ENCODE measurements at places on chromosomes 3 and 15.

DNA sequence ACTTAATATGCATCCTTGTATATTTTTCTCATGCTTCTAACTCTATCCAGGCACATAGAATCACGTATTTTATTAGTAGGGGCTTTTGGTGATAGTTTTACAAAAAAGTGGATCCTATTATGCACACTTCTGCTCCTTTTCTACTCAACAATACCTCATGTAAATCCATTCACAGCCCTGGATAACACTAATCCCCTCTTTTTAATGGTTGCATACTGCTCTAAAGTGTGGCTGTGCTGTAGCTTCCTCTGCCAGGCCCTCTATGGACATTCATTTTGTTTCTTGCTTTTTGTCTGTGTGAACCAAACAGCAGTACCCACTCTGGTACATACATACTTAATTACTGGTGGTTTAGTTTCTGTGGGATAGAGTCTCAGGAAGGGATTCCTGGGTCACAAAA, 51.3 kb upstream of the SCAANT1 start:
- no peak for DNase-seq

GRCh38 chr3:196976941-196977340, 8.3 kb upstream of the PIGZ start:
- no peak for DNase-seq

DNA sequence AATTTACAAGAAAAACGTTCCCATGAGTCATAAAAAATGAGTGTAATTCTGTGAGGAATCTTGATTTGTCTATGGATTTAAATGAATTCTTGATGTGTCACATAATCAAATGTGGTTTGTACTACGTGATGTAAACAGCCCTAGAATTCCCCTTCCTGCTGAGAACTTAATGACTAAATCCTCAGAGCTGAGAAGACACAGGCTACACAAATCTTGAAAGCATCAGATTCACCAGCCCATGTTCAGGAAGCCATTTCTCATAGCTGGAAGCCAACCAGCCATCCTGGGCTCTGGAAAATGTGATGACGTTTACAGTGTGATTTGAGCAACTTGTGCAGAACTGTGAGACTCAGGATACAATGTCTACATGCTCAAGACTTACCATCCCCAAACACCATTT, 193.7 kb upstream of the MME start:
- DNase-seq = peak; percentile 99

GRCh38 chr15:87477737-87478686, 778.5 kb downstream of the NTRK3 start:
- peak; percentile 84 for DNase-seq

- DNase-seq = no peak
These were observed 35.5 kb downstream of the CACNA2D3 start for GRCh38 chr3:54157860-54158259.

DNA sequence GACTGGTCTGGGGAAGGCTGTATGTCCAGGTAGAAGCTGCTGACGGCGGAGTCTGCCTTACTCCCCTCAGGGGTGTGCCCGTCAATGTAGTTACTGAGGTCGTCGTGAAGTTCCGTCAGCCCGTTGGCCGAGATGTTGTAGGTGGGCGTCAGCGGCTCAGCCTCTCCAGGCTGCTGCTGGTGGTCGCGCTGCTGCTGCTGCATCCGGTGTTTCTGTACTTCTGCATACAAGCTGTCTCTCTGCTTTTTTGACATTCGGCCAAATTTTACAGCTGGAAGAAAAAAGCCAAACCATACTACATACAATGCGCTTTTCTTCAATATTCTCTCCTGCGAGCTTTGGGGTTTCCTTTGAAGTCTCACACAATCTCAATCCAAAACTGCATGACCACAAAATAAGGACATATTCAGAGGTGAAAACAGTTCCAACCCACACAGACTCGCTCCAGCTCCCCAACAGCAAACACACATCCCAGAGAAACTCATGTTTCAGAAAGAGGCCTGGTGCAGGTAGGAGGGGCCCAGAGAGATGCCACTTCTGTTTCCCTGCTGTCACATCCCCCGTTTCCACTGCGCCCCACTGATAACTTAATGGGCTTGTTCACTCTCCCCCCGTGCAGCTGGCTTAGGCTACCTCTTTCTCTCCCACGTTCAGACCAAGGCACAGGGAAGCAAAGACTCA, 32.5 kb upstream of the ICE2 start:
- DNase-seq = no peak

- peak; percentile 14 for DNase-seq
These were observed 21.8 kb downstream of the PCOLCE2 start for GRCh38 chr3:142866841-142867631.

GRCh38 chr15:87573534-87573933, 683.0 kb downstream of the NTRK3 start:
- no peak for DNase-seq

DNA sequence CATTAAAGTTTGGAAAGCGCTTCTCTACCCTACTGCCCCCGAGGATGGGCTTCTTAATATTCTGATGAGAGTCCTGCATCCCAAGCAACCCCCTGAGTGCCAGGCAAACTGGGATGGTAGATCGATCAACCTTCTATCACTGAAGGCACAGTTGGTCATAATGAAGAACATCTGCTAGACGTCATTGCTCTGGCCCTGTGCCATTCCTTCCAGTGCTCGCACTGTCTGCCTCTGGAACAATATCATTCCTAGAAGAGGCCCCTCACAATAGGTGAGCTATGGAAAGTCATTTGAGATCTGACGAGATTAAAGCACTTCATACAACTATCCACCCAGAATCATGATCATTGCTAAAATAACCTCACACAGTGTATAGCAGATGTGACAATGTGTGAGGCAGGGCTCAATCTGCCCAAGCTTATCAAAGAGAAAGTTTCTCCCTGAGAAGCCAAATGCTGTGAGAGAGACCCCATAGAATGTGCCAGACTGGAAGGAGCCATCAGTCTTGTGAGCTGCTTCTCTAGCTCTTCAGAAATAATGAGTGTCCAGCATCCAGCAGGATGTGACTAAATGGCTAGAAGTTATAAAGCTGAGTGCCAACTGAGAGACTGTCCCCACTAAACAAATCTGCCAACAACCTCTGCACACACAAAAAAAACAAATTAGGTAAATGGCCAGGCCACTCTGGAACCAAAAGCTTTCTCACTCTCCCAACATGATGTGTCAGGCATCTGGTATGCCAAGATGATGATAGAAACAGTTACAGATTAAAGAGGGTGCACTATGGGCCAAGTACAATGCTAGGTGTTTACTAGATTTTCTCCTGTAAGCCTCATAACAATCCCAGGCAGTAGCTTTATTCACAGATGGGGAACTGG, 165.5 kb downstream of the NECTIN3 start:
- DNase-seq = peak; percentile 84

- no peak for DNase-seq
These were observed 649 bp upstream of the PIK3CB start for GRCh38 chr3:138835397-138835757.

- DNase-seq = no peak
These were observed 52.9 kb downstream of the WDR76 start for GRCh38 chr15:43879386-43880355.

GRCh38 chr3:134353831-134354611, 20.2 kb downstream of the AMOTL2 start:
- no peak for DNase-seq

- DNase-seq = no peak
These were observed 114.5 kb downstream of the RARB start for GRCh38 chr3:25542492-25543039.

- DNase-seq = no peak
These were observed 5.5 kb downstream of the KLF13 start for GRCh38 chr15:31332020-31332680.

DNA sequence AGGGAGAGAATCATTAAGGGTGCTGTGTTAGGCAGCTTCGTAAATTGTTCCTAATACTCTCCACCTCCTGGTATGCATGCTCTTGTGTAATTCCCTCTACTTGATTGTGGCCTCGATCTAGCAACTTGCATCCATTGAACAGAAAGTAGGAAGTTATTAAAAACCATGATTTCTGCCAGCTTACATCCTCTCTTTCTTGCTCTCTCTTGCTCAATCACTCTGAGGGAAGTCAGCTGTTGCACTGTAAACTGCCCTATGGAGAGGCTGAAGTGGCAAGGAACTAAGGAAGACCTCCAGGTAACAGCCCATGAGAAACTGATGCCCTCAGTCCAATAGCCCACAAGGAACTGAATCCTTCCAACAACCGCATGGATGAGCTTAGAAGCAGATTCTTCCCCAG, 92.6 kb downstream of the ERC2 start:
- DNase-seq = no peak

DNA sequence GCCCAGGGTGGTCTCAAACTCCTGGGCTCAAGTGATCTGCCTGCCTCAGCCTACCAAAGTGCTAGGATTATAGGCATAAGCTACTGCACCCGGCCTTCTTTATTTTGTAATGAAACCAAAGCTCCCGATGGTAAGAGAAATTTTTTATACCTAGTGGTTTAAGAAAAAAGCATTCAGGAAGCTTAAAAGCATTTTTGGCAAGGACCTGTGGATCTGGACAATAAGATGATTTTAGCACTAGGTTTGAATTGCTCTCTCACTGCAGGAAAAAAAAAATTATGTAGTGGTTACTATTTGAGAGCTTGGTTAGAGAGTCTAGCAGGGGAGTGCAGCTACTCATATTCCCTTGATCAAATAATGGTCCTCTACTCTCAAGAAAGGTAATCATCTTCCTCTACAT, 64.9 kb upstream of the PIK3R4 start:
- DNase-seq = no peak

DNA sequence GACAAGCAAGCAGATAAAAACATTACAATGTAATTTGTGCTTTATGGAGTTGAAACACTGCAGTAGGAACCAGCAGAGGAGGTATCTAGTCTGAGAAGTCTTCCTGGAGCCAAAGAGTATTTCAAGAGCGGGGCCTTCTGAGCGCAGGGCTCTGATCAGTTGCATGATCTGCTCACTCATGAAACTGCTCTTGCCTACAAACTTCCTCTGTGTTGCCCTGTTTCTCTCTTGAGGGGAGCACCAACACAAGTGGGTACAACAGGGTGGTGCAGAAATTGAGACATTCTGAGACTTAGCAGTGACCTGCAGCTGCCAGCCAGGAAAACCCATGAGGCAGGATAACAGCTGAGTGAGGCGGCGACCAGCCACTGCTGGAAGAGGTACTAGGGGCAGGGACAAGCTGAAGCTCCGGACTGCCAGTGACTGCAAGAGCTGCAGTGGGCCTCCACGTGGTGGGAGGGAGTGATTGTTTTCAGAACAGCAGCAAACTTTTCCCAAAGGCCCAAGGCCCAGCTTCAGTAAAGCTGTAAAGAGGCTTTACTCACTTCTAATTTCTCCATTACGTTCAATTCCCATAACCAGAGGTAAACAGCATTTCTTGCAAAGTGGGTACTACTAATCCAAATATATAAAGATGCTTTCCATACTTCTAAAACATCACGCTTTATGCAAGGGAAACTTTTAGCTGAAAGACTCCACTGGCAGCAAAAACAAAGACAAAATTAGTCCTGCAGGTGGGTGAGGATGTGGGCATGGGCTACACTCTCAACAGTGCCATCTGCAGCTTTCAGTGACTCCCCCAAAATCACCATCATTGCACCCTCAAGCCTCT, 69.0 kb upstream of the LPP start:
- no peak for DNase-seq

DNA sequence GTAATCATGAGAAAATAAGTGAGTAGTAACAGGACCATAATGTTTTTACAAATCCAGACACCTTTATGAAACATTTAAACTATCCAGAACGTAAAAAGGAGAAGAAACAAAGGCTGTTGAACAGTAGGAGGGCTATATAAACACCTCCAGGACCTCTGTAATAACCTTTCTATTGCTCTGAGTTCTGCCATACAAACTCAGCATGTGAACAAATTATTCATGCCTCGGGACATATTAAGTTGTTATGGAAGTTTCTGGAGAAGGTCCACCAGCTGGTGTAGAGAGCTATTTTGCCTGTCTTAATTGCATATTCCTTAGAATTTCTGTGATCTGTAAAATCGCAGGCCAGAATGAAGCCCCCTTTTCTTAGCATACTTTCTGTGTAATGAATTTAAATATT, 256.3 kb downstream of the UBE2E2 start:
- no peak for DNase-seq

- DNase-seq = peak; percentile 61
These were observed 51.6 kb downstream of the TP53BP1 start for GRCh38 chr15:43441316-43441715.

GRCh38 chr15:99762288-99762687, 29.1 kb upstream of the LYSMD4 start:
- DNase-seq = peak; percentile 14

- DNase-seq = peak; percentile 66
These were observed at the start of gene UBA7 for GRCh38 chr3:49813497-49814174. UBA7 (minus strand) TSS chr3:49813953; CDS start chr3:49813787, 166 bp downstream.

DNA sequence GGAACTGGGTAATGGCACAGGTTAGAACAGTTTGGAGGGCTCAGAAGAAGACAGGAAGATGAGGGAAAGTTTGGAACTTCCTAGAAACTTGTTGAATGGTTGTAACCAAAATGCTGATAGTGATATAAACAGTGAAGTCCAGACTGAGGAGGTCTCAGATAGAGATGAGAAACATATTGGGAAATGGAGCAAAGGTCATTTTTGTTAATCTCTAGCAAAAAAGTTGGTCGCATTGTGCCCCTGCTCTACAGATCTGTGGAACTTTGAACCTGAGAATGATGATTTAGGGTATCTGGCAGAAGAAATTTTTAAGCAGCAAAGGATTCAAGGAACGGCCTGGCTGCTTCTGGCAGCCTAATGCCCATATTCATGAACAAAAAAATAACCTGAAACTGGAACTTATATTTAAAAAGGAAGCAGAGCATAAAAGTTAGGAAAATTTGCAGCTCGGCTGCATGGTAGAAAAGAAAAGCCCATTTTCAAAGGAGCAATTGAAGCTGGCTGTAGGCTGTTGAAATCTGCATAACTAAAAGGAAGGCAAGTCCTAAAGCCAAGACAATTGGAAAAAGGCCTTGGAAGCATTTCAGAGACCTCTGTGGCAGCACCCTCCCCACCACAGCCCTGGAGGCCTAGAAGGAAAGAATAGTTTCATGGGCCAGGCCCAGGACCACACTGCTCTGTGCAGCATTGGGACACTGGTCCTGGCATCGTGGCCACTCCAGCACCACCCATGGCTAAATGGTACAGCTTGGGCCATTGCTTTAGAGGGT, 182.6 kb upstream of the CD96 start:
- no peak for DNase-seq

- no peak for DNase-seq
These were observed 13.1 kb downstream of the ANO10 start for GRCh38 chr3:43608751-43609150.

GRCh38 chr15:40234783-40235182, 4.1 kb upstream of the PAK6 start:
- no peak for DNase-seq

DNA sequence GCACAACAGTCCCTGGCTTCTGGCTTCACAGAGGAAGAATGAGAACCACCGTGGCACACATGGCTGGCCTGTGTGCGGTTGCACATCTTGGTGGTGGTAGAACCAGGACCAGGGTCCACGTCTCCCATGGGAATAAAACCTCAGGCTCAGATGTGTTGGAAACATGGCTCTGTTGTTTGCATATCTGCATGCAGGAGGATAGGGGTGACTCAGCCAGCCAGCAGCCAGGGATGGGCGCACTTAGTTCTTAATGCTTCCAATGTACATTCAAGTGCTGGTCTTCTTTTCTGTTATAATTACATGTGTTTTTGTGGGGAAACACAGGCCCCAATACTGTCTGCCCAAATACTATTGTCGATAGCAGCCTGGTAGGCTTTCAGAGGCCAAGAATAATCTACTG, 35.8 kb upstream of the BCL2L10 start:
- DNase-seq = peak; percentile 17

- DNase-seq = no peak
These were observed 35.6 kb upstream of the RAB11A start for GRCh38 chr15:65833501-65834205.

Data from fibroblast of skin of back (primary cell).